ENCODE measurements at places on chromosomes 3 and 15.

DNA sequence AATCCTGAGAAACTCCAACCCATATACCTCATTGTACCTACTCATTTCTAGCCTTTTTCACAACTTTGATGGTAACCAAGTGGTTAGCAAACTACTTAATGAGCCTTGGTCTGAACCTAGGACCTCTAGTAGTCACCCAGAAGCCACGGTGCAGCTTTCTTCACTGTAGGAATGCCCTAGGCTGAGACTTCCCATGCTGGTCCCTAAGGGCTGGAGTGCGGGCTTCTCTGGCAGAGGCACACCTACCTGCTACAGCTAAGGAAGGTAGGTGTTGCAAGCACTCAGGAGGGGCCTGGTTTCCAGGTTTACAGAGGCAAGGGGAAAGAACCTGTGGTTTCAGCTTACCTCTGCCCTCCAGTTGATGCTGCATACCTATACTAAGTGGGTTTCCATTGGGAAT lies 65.4 kb downstream of the DHX30 start:
- no peak for DNase-seq

DNA sequence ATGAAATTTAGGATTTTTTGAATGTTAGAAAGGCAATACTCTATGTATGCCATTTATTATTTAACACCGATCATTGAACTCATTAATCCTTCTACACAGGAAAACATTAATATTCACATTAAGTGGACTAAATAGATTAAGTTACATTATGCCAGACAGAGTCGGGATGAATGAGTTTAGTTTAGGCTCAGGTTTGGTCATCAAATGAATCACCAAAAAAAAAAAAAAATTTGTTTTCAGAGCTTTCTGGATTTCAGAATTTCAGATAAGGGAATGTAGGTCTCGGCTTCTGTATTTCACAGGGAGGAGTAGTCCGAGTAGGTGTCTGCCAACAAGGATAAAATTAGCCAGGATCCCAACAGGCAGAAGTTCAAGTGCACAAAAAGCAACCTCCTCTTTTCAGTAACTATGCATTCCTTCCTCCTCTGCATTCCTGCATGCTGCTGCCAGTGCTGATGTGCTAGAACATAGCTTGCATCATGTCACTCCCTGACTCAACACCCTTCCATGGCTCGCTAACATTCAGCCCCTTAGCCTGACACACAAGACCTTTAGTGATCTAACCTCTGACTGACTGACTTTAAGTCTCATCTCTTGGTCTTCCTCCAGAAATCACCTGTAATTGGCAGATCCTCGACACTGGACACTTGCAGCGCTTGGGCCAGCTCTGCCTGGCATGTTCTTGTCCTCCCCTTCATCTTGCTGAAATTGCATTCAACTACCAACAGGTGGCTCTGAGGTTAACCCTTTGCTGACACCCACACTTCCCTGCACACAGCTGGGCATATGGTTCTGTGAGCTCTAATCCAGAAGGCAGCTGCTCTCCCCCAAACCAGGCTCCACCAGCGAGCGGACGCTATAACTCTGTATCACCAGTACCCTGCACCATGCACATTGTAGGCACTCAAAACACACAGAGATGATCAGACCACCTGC lies 145.4 kb upstream of the PROK2 start:
- DNase-seq = peak; percentile 80

GRCh38 chr15:81887912-81888311 lies 157.9 kb downstream of the MEX3B start:
- DNase-seq = peak; percentile 70

DNA sequence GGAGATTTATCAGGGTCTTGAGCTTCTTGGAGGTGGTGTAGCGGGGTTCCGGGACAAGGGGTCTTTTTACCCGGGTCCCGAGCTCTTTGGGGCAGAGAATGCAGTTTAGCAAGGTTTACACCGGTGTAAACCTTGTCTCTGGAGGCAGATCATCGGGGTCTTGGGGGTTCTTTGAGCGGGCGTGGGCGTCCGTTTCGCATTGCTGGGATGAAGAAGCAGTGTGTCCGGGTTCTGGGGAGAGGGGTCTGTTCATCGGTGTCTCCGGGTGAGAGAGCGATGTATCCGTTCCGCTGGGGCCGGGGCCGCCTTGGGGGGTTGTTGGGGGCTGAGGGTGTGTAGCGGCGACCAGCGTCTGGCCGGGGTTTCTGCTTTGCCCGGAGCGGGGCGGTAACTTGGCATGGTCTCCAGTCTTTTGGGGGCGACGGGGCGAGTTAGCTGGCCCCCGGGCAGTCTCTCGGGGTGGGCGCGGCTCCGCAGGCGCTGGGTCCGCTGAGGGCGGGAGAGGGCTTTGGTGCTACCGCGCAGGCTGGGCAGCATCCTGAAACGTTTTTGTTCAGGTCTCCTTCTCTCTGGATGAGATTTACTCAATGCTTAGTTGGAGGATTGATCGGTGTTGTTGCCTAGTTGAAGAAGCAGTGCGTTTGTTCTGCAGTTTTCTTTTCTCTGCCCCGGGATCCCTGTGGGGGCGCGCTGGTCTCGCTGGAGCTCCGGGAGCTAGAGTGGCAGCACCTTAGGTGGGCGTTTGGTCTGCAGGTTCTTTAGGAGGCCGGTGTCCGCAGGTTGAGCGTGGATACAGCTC lies 843 bp downstream of the GLCE start:
- DNase-seq = peak; percentile 51

GRCh38 chr15:34436956-34437442 lies 609 bp downstream of the GOLGA8A start:
- DNase-seq = peak; percentile 4

GRCh38 chr3:97895216-97895615 lies 73.4 kb downstream of the CRYBG3 start:
- DNase-seq = no peak

DNA sequence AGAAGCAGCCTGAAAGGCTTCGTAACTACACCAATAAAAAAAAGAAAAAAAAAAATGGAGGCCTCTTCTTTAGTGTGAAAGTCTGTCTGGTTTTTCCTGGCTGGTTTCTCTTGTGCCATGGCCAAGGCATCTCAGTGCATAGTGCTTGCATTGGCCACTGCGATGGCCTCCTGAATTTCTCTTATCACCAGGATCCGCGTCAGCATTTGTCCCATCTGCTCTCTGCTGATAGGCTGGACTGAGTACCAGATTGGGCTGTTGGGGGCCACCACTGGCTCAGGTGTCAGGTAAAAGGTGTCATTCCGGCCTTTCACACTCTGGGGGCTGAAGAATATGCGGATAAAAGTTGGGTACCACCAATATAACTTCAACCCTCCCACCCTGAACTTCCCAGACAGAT lies 1.1 kb upstream of the IMPDH2 start:
- DNase-seq = no peak

GRCh38 chr15:65028338-65028737 lies 1.1 kb downstream of the MTFMT start:
- DNase-seq = no peak

- DNase-seq = no peak
Measured at GRCh38 chr15:54962637-54963036, 234.1 kb downstream of the RSL24D1 start.

GRCh38 chr3:122594025-122594424 lies 16.6 kb downstream of the PARP15 start:
- DNase-seq = no peak

DNA sequence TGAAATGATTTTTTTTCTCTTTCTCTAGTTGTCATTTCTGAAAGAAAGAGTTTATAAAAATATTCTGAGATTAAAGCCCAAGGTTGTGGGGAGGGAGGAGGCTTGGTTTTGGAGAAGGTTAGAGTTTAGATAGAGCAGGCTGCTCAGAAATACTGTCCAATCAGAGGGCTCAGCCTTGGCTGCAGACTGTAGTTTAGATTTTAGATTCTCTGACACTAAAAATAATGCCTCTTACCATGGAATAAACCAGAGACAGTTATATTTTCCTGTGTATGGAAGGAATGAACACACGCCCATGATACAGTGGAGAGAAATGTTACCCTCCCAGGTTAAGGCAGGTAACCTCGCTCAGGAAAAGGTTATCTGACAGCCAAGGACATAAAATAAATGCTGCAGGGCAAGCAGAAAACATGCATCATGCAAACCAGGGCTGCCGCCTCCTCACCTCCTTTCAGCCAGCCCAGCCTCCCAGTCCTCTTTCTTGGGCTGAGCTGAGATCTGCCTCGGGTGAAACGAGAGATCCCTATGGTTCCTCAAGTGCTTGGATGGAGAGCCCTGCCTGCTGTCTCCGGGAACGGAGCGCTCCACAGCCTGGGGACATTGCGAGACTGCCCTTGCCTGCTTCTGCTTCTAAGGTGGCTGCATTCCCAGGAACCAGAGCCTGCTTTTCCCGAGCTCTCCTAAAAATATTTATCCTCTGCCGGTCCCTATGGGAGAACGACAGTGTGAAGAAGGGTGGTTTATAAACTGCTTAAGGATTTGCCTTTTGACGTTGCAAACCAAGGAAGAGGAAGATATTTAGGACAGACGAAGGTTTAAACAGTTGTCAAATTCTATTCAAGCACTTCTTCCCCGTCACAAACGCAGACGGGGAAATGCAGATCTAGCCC lies 848 bp downstream of the NCEH1 start:
- peak; percentile 41 for DNase-seq

DNA sequence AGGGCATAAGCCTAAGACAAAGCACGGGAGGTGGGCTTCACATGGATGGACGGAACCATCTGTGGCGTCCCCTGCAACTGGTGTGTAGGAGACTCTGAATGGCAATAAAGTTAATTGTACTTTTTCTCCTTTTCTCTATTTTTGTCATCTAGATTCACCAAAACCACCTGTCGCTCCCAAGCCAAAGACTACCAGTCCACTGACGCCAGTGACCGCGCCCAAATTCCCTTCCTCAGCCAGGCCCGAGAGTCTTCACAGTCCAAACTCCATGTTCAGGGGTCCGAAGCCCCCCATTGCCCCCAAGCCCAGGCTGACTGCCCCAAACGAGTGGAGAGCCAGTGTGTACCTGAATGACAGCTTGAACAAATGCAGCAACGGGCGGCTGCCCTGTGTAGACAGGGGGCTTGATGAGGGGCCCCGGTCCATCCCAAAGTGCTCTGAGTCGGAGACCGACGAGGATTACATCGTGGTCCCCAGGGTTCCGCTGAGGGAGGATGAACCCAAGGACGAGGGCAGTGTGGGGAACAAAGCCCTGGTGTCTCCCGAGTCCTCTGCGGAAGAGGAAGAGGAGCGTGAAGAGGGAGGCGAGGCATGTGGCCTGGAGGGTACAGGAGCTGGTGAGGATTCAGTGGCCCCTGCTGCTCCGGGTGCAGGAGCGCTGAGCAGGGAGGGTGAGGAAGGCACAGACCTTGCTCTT lies at the start of gene FGD5:
FGD5 (plus strand) TSS at position 159 of the 697 bp plus-strand sequence; CDS start at position 269, 110 bp downstream.
- no peak for DNase-seq

DNA sequence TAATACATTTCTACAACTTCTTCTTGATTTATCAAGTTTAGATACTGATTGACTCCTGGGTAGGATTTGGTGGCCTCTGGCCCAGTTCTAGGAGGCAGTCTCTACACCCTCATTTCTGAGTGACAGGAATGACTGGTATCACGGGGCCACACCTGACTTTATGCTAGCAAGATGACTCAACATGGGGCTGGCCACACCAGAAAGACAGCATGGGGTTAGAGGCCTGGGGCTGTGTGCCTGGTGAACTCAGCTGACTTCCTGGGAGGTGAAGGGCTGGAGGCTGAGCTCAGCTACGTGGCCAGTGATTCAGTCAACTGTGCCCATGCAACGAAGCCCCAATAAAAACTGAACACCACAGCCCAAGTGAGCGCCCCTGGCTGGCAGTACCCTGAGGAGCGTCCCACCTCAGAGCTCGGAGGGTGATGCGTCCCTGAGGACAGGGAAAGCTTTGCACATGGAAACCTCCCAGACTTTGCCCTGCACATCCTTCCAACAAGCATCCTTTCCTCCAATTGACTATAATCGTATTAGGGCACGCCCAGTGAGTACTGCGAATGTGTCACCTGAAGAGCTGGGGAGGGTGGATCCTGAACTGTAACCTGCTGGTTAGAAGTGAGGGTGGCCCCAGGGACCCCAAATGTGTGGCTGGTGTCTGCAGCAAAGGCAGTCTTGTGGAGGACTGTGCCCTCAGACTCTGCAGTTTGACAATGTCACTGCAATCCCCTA lies 57.2 kb downstream of the NIPA2 start:
- peak; percentile 31 for DNase-seq

- no peak for DNase-seq
Measured at GRCh38 chr3:24890012-24890411, 395.4 kb upstream of the THRB start.

- no peak for DNase-seq
Measured at GRCh38 chr15:62658498-62658897, 384.0 kb upstream of the TPM1 start.

DNA sequence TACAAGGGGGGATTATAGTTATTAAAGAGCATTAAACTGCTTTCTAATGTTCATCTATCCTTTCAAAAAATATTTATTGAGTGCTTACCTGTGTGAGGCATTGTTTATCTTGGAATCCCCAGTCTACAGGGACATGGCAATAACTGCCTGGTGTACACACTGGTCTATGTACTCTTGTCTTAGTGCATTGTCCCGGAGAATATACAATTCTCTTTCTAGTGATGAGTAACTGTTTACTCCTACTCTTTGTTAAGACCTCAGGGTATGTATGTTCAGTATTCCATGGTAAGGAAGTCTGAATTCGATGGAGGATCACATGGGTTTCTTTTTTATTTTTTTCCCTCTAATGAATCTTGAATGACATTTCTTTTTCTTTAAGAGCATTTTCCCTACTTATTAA lies 772.4 kb upstream of the NR2F2 start:
- peak; percentile 35 for DNase-seq

Data from HCEC 1CT (cell line).